Caco-2 (cell line): ENCODE measurements at places on chromosomes 4 and X. TPM values are rescaled to one million over a fixed set of nuclear protein-coding genes. Genes with fewer than 3 reads are reported as not detected.
A peak's percentile ranks its signal among the peaks of the same experiment; 100 is the strongest.

The TMPRSS11B gene
- not detected in 2 replicates for total RNA-seq

The SFRP2 gene
- total RNA-seq: not detected in 2 replicates

The RNF128 gene
- 42.0 and 42.4 TPM in 2 replicates for total RNA-seq

The GLOD5 gene
- not detected in 2 replicates for total RNA-seq

The CXCL5 gene
- 0.21 TPM in 1 of 2 replicates, not detected in the other for total RNA-seq

The ENPP6 gene
- not detected in 2 replicates for total RNA-seq

DNA sequence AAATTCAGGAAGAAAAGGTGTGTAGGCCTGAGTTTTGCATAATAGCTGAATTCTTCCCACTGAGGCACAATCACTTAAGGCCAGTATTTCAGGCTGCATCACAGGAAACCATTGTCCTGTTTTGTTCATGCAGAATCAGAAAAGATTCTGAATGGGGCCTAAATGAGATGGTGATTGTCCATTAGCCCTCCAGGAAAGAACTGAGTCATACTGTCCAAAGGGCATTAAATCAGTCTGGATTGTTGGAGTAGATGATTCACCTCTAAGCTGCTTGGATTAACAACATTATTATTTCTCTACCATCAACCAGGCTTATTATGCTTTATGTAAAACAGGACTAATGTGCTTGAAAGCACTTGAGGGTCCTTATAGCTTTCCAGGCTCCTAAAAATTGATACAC is 36.2 kb downstream of the CT47B1 start:
- no peaks in the 10 kb centered on the region for H3K4me1 ChIP-seq
- no peaks in the 10 kb centered on the region for H3K27me3 ChIP-seq
- no peak overlapping the region for H3K27ac ChIP-seq
- DNase-seq: no peak

GRCh38 chr4:41935652-41936021 is 408 bp downstream of the TMEM33 start:
- H3K4me1 ChIP-seq: peaks cover 9% of the 10 kb centered on the region
- DNase-seq: no peak
- peak overlapping the region; percentile 96 for H3K4me3 ChIP-seq
- H3K27me3 ChIP-seq: no peaks in the 10 kb centered on the region
- peak overlapping the region; percentile 96 for H3K27ac ChIP-seq

DNA sequence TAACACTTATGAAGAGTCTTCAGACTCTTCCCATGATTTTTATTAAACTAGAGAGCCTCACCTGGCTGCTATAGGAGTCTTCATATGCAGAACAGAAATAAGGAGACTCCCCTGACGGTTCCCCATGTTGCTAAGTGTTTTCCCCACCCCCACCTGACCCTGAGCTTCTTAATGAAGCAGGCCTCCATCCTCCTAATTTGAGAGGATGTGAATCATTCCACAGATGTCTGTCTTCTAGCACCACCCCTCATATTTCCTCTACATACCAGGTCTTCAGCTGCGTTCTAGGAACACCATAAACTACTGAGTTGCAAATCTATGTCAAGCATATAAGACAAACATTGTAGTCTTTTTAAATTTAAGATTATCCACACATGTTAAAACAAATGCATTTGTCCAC is 36.9 kb downstream of the RP2 start:
- no peaks in the 10 kb centered on the region for H3K4me1 ChIP-seq
- no peak for DNase-seq
- H3K27me3 ChIP-seq: no peaks in the 10 kb centered on the region

DNA sequence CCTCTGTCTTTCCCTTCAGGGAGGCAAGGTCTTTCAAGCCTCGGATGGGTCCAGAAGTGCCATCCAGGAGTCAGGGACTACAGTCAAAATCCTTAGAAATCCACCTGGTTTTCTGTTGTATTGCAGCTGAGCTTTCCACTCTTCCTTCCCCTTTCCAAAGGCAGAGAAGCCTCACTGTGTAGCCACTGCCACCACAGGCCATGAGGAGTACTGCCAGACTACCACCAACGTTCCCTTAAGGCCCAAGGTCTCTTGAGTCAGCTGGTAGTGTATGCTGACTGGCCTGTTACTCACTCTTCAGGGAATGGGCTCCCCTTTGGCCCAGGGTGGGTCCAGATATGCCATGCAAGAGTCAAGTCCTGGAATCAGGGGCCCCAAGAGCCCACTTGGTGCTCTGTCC is 1454.1 kb downstream of the PCDH19 start:
- H3K36me3 ChIP-seq: no peaks in the 10 kb centered on the region
- H3K27ac ChIP-seq: no peak overlapping the region
- H3K27me3 ChIP-seq: no peaks in the 10 kb centered on the region

DNA sequence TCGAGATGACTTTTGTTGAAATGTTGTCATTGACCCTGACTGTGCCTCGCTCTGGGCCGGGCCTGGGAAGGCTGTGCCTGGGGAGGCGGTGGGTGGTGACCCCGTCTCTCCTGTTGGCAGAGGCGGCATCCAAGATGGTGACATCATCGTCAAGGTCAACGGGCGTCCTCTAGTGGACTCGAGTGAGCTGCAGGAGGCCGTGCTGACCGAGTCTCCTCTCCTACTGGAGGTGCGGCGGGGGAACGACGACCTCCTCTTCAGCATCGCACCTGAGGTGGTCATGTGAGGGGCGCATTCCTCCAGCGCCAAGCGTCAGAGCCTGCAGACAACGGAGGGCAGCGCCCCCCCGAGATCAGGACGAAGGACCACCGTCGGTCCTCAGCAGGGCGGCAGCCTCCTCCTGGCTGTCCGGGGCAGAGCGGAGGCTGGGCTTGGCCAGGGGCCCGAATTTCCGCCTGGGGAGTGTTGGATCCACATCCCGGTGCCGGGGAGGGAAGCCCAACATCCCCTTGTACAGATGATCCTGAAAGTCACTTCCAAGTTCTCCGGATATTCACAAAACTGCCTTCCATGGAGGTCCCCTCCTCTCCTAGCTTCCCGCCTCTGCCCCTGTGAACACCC is 36.4 kb downstream of the HTRA3 start:
- H3K4me3 ChIP-seq: no peak overlapping the region
- H3K27me3 ChIP-seq: no peaks in the 10 kb centered on the region
- H3K36me3 ChIP-seq: no peaks in the 10 kb centered on the region
- H3K27ac ChIP-seq: no peak overlapping the region
- H3K4me1 ChIP-seq: peaks cover 5% of the 10 kb centered on the region

DNA sequence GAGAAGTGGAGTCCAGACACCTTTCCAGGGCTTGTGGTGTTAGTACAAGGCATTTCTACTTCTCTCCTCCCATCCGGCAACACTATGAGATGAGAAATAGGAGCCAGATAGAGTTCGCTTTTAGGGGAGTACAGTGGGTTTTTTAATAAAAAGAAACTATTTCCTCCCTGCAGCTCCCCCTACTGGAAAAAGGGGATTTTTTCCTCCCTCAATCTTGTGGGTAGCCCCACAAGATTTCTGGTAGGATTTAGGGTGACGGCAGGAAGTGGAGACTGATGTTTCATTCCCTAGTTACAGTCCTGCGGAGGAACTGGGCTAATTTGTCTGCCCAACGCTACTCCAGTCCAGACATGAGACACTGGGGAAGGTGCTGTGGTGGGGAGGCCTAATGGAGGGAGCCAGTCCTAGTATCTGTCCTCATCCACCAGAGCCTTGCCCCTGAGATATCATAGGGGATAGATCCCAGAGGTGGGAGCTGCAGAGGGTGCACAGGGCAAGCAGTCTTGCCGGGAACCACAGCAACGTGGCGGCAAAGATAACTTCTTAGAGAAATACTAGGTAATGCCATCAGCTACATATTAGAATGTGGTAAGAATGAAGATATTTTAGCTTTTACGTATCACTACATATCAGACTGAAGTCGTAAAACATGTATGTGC is 45.5 kb upstream of the PRKG2 start:
- H3K4me3 ChIP-seq: no peak overlapping the region
- peaks cover 32% of the 10 kb centered on the region for H3K4me1 ChIP-seq
- no peaks in the 10 kb centered on the region for H3K27me3 ChIP-seq
- no peak for DNase-seq

- no peak overlapping the region for H3K4me3 ChIP-seq
- H3K27ac ChIP-seq: no peak overlapping the region
- no peaks in the 10 kb centered on the region for H3K36me3 ChIP-seq
- no peaks in the 10 kb centered on the region for H3K27me3 ChIP-seq
Measured at GRCh38 chrX:119669424-119670037, 23.4 kb downstream of the SEPTIN6 start.

DNA sequence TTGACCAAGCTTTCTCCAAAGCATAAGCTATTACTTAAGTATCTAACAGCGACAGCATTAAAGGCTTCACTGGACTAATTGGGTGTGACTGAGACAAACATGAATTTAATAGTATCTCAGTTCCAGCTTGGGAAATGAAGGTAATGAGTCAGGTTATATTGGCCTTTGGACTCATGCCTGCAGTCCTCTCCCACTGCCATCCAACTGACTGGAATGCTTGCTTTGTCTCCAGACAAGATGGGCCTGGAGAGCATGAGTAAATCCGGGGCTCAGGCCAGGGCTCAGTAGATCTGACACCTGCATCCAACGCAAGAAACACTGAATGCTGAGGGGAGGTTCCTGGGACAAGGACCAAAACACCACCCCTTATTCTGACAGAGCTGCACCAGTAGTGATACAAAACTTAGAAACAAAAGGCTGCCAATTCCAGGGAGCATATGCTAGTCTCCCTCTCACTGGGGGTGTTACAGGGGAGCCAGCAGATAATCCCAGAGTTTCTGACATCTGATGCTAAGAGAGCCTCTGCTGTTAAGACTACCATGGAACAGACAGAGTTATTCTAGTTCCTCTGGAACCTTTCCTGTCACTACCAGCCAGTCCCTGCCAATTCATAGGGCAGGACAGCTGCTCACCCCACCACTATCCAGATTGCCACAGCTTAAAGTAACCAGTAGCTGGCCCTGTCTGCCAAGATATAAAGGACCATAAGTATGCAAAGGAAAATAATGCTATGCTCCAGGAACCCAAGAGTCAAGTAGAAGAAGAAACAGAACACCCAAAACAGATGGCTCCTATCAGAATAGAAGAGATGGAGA is 293.8 kb downstream of the IQCM start:
- H3K4me3 ChIP-seq: no peak overlapping the region
- no peaks in the 10 kb centered on the region for H3K27me3 ChIP-seq
- H3K4me1 ChIP-seq: no peaks in the 10 kb centered on the region
- no peak overlapping the region for H3K27ac ChIP-seq
- no peak for DNase-seq
- H3K36me3 ChIP-seq: no peaks in the 10 kb centered on the region

DNA sequence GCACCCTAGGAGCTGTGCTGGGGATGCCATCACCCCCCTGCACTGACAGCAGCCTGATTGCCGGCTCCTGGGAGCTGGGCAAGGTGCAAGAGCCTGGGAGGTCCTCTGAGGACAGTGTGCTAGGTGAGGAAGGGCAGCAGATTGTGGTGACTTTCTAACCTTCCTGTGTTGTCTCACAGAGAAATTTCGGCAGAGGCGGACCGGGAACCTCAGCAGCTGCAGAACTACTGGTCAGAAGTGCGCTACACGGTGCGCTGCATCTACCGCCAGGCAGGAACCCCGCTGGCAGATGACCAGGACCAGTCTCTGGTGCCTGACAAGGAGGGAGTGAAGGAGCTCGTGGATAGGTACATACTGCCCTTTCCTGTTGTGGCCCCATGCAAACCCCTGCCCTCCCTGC is 89.8 kb downstream of the FAM193A start:
- no peaks in the 10 kb centered on the region for H3K27me3 ChIP-seq
- no peaks in the 10 kb centered on the region for H3K4me1 ChIP-seq
- no peak overlapping the region for H3K4me3 ChIP-seq
- no peak overlapping the region for H3K27ac ChIP-seq
- DNase-seq: no peak

- H3K27ac ChIP-seq: no peak overlapping the region
- H3K27me3 ChIP-seq: no peaks in the 10 kb centered on the region
- H3K4me3 ChIP-seq: no peak overlapping the region
- no peaks in the 10 kb centered on the region for H3K4me1 ChIP-seq
- no peaks in the 10 kb centered on the region for H3K36me3 ChIP-seq
- DNase-seq: no peak
Measured at GRCh38 chr4:61741327-61742096, 541.4 kb downstream of the ADGRL3 start.

- 0 out of 2 replicates have a peak, but pooled peaks cover 3% of the 10 kb centered on the region for H3K4me1 ChIP-seq
Measured at GRCh38 chr4:159685340-159686092, 582.6 kb downstream of the RAPGEF2 start.

DNA sequence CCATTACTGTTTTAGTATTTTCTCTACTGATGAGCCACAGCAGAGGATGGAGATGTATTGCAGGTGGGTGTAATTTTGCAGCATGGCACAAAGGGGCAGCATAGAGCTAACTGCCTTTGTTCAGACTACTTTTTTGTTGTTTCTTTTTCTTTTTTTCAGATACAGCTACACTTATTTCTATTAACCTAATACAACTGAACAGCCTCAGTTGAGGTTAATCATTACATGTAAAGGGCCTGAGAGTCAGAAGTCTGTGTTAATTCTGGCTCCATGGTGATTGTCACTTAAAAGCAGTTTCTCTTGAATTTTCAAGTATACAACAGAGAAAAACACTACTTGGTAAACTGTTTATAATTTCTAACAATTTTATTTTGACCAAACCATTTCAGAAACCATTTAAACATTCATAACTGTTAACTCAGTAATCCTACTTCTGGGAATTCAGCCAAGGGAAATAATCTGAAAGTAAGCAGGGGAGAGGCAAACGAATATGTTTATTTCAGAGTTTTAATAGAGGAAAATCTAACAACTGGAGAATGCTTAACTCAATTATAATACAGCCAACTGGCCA is 13.9 kb upstream of the PPEF2 start:
- peaks cover 16% of the 10 kb centered on the region for H3K4me1 ChIP-seq
- H3K4me3 ChIP-seq: no peak overlapping the region
- no peak overlapping the region for H3K27ac ChIP-seq
- DNase-seq: peak; percentile 48
- no peaks in the 10 kb centered on the region for H3K27me3 ChIP-seq

GRCh38 chr4:36549992-36550391 is 268.6 kb downstream of the DTHD1 start:
- no peak overlapping the region for H3K4me3 ChIP-seq
- no peaks in the 10 kb centered on the region for H3K36me3 ChIP-seq
- no peak for DNase-seq
- H3K4me1 ChIP-seq: no peaks in the 10 kb centered on the region
- no peaks in the 10 kb centered on the region for H3K27me3 ChIP-seq
- H3K27ac ChIP-seq: no peak overlapping the region

DNA sequence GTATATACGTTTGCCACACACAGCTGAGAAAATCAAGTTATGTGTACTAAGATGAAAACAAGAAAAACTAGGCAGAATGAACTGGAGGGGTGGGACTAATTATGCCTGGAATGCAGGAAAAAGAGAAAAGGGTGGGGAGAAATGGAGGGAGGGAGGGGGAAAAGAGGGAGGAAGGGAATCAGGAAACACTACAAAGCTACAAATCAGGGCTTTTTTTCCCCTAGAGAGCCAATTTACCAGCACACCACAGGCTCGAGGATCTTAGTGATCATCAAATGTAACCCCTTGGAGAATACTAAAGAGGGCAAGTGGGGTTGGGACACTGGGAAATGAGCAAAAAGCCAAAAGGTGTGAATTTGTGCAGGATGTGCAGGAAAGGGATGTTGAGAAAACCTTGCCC is 451.9 kb downstream of the SMARCA1 start:
- no peak overlapping the region for H3K4me3 ChIP-seq
- no peak overlapping the region for H3K27ac ChIP-seq
- DNase-seq: no peak
- H3K27me3 ChIP-seq: no peaks in the 10 kb centered on the region
- H3K36me3 ChIP-seq: no peaks in the 10 kb centered on the region

- H3K4me1 ChIP-seq: no peaks in the 10 kb centered on the region
- H3K27ac ChIP-seq: no peak overlapping the region
- H3K4me3 ChIP-seq: no peak overlapping the region
- no peak for DNase-seq
Measured at GRCh38 chr4:185541251-185541727, 6.0 kb upstream of the PDLIM3 start.

GRCh38 chrX:108165383-108166111 is 74.0 kb downstream of the ATG4A start:
- H3K4me3 ChIP-seq: no peak overlapping the region
- no peaks in the 10 kb centered on the region for H3K4me1 ChIP-seq
- H3K36me3 ChIP-seq: no peaks in the 10 kb centered on the region
